NCI-H2081 (cell line): ENCODE measurements at places on chromosomes 12 and 14.
A peak's percentile ranks its signal among the peaks of the same experiment; 100 is the strongest.

GRCh38 chr12:34387711-34388635 lies 365.7 kb downstream of the ALG10 start:
- no peak for DNase-seq

- no peak for DNase-seq
Measured at GRCh38 chr14:35374263-35374712, 30.3 kb downstream of the NFKBIA start.

DNA sequence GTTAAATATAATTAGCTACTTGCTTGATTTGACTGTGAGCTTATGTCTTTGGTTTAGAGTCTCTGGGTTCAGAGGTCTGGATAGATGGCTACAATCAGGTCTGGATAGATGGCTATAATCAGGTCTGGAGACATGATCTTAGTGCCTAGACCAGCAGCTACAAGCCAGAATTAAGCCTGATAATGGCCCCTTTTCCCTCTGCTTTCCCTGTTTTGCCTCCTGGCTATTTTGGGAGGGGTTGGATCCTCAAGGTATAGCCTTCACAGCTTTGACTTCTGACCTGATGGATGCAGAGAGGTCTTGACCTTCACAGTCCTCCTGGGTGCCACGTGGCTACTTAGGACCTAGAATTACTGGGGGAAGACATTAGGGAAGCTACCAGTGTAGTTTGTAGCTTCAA lies 877.7 kb downstream of the GALC start:
- DNase-seq, result no peak

DNA sequence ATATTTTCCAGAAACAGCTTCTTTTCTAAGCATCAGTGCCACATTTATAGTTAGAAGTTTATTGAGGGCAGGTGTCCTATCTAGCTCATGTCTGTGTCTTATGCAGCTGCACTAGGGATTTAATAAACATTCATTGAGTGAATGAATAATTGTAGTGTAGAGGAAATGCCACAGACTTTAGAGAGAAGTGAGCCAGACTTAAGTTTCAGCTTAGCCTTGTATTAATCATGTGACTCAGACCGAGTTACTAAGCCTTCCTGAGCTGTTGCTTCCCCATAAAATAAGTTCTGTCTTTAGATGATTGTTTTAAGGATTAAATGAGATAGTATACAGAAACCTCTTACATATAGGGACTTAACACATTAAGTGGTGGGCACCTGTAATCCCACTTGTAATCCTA lies 236.1 kb upstream of the DDHD1 start:
- DNase-seq, result no peak

DNA sequence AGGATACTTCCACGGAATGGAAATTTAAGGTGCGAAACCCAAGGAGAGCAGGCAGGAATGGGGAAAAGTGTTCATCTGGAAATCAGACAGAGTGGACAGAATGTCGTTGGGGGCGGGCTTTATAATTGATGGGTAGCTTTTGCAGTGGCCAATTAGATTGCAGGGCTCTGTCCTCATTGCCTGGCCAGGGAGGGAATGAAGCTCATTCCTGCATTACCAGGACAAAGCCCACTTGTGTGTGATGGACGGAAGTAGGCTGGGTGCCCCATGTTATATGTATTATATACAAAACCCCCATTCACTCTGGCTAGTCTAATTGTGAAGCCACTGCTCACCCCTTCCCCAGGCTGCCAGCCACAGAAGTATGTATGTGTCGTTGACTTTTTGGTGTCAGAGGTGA lies 23.6 kb downstream of the ZNF664 start:
- no peak for DNase-seq

DNA sequence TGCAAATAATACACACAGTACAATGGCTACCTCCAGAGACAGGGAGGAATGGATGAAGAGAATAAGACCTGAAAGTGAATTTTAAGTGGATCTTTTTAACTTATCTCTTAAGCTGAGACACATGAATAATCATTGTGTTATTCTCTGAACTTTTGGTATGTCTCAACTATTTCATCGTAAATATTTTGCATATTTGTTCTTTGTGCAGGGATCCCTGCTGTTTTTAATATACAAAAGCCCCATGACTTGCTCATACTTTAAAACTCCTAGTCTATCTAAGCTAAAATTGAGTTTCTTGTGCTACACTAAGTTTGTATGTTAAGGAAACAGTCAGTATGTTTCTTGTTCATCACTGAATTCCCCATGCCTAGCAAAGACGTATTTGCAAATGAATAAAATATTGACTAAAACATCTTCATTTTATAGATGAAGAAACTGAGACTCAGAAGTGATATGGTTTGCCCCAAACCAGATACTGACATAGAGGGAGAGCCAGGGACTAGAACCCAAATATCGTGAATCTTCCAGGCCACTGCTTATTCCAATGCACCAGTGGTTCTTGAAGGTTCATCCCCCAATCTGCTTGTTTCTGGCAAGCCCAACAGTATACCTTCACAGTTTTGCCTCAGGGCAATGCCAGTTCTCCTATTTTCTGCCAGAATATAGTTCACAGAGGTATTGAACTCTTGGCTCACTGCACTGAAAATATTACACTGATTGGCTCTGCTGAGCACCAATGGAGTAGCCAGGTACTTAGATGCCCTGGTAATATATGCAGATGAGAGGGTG lies 356.9 kb downstream of the MED13L start:
- no peak for DNase-seq

GRCh38 chr12:111445726-111446581 lies 40.2 kb downstream of the SH2B3 start:
- peak; percentile 83 for DNase-seq

DNA sequence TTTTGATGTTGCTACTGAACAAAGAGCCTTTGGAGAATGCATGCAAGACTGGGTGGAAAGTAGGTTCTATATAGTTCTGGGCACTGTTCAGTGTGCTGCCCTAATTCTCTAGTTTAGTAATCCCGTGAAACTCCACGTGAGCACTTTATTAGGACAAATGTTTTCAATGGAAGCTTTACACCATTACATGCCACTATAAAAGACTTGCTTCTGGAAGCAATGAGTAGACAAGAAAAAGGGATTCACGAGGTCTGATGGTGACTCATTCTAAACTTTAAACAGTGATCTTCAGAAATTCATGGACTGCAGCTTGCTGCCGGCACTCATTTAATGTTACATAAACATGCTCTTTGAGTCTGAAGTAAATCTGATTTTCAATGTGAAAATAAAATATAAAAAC lies 22.3 kb downstream of the ATG14 start:
- no peak for DNase-seq

- DNase-seq, result no peak
Measured at GRCh38 chr12:127115468-127116035, 1151.4 kb upstream of the TMEM132C start.

GRCh38 chr14:39469094-39469710 lies 37.0 kb upstream of the FBXO33 start:
- no peak for DNase-seq

GRCh38 chr14:100855256-100855930 lies 29.5 kb downstream of the MEG3 start:
- no peak for DNase-seq

DNA sequence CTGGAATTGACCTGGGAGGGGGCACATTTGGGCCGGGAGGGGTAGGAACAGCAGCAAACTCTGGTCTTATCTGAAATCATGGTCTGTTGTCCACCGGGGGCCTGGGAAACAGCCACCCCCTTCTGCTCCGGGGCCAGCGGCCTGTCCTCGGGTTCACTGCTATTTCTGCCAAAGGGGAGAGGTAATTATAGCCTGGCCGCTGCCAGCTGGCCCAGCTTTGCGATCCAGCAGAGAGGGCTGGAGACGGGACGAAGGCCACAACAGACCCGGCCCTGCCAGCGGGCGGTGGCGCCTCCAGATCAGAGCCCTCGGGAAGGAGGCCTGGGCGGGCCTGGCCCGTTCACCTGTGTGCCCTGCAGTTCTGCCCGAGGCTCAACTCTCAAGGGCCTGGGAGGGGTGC lies at the start of gene C14orf180:
Gene C14orf180 (plus strand): TSS at position 258 of the 400 bp plus-strand sequence. CDS start 6,667 bp downstream, outside the sequence.
- no peak for DNase-seq

GRCh38 chr12:11762723-11763326 lies 113.4 kb downstream of the ETV6 start:
- DNase-seq, result no peak

DNA sequence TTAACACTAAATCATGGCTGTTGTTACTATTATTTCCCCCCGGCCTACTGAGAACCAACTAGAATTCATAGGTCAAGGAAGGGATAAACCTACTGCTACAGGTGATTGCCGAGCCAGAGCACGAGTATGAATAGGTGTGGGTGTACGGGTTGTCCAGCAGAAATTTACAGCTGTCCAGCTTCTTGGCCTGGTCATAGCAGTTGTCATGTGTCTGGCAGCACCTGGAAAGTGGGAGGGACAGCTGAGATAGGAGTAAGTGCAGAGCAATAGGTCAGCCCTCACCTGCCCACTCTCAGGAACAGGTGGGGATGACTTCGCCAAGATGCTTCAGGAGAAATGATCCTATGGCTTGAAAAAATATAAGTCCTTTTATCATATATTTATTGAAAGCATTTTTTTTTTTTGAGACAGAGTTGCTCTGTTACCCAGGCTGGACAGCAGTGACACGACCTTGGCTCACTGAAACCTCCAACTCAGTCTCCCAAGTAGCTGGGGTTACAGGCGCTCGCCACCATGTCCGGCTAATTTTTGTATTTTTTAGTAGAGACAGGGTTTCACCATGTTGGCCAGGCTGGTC lies 2.6 kb downstream of the PLA2G1B start:
- DNase-seq, result no peak

- no peak for DNase-seq
Measured at GRCh38 chr12:9906873-9907272, 25.3 kb downstream of the CLEC2A start.

DNA sequence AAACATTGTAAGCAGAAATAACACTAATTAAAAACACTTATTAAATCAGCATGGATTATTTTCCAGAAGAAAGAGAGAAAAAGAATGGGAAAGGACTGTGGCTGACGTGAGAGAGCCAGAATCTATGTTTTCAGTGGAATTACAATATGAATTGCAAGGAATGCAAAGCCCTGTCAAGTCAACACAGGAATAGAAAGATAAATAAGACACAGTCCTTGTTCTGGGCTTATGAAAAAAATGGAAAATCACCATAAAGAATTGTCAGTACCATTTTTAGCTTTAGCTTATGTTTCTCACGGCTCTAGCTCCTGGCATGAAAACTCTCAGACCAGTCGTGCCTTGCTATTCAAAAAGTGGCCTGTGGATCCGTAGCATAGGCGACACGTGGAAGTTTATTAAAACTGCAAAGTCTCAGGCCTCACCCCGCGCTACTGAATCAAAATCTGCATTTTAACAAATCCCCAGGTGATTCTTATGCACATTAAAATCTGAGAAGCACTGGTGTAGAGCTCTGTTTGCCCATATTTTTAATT lies 549.1 kb downstream of the RPS29 start:
- DNase-seq, result no peak

GRCh38 chr12:614411-614970 lies 48.8 kb downstream of the NINJ2 start:
- no peak for DNase-seq

DNA sequence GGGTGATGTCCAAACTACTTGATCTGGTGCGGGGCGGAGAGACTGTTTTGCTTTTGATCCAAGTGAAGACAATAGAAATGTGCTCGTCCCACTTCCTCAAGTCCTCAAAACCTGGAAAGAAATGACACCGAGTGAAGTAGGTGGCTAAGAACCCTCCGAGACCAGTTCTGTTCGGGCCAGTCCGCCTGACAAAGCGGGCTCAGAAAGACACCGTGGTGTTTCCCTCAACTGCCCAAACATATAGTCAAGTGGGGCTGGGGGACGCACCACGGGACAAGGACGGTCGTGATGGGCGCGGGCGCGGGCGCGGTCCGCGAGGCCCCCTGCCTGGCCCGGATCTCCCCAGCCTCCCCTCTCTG lies 1.6 kb downstream of the PHLDA1 start:
- no peak for DNase-seq

DNA sequence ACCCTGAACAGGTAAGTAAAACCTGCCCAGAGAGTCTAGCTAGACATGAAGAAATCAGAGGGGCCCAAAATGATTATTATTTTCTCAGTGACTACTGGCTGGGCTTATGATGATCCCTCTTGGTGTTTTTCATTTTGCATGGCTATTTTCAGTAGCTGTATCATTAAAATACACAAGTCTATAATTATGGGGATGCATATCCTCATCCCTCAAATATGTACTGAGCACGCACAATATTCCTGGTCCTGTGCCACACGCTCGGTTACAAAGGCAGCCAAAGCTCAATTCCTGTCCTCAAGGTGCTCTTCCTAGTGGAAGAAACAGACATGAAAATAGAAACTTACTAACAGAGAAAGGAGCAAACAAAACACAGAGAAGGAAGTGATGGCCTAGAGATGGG lies 180.0 kb downstream of the DAD1 start:
- no peak for DNase-seq
